ENCODE measurements at places on chromosomes 4 and X. TPM values are rescaled to one million over a fixed set of nuclear protein-coding genes. Genes with fewer than 3 reads are reported as not detected.

GRCh38 chrX:95675794-95676193 is 1008.8 kb upstream of the DIAPH2 start:
- no peak for DNase-seq

- DNase-seq, result no peak
Observed at GRCh38 chr4:7428261-7429068, 6.3 kb downstream of the PSAPL1 start.

DNA sequence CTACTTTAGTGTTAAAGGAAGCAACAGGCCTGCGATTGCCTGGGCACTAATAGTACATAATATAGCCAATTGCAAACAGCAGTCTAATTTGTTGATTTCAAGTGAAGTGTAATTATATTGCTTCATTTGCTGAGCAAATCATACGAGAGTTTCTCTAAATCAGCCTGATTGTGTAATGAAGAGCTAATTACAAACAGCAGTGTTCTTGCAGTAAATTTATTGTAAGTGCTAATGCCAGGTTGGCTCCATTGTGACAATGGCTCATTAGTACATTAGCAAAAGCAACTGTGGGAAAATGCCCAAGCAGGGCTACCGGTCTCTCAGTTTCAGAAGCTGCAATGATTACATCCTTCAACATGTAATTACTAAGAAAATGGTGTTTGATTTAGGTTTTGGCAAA is 591.5 kb downstream of the GALNTL6 start:
- DNase-seq, result no peak

NFXL1 gene
- total RNA-seq, result 24.4 TPM

- DNase-seq, result no peak
Observed at GRCh38 chrX:130114141-130114588, 3.9 kb upstream of the ELF4 start.

DNA sequence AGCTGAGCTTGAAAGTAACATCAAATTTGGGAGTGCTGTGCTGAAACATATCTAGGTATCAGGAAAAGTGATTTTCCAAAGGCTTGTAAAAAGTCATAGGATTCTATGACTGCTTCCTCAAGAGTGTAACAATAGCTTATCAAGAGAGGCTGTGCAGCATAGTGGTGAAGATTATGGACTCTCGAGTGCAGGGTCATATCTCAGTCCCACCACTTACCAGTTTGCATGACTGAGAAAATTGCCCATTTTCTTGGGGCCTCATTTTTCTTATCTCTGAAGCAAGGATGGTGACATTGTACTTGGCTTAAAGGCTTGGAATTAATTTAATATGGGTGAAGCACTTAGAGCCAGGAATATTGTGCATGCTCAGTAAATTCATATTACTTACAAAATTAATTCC is 57.2 kb downstream of the AFF1 start:
- DNase-seq, result no peak

DNA sequence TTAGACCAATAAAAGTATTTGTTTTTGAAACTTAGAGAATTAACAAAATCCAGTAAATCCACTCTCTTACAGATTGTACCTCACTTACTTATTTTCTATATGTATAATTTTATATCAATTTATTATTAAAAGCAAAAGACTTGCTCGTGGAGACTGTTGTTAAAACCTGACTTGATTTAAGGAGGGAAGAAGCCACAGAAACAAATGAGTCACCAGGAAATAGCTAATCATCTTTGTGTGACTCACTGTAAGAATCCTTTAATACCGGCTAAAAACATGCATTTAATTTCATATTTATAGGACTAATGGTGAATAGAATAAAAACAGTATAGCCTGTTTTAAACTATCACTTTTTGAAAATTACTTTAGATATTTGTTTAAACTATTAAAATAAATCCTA is 29.9 kb upstream of the UBE2NL start:
- no peak for DNase-seq

GRCh38 chr4:147862043-147862692 is 130.3 kb downstream of the ARHGAP10 start:
- no peak for DNase-seq

DNA sequence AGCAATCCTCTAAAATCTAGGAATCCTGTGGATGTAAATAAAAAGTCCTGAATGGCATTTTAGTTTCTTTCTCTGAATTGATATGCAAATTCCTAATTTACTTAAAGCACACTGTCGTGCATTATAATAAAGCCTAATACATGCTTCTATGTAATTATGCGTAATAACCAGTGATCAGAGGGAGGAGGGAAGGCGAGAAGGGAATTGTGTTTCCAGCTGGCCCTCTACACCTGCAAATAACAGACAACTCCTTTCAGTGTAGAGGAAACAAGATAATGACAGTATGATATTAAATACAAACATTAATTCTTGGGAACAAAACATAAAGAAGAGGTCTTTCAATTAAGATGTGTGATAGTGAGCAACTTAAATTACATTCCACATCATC is 419.6 kb upstream of the LCORL start:
- DNase-seq, result no peak

NXF2 gene
- not detected for total RNA-seq

SLC4A4 gene
- total RNA-seq, result 11.7 TPM

Measured in urinary bladder (tissue), 4 donors.